ENCODE measurements at places on chromosomes 16 and 17.

DNA sequence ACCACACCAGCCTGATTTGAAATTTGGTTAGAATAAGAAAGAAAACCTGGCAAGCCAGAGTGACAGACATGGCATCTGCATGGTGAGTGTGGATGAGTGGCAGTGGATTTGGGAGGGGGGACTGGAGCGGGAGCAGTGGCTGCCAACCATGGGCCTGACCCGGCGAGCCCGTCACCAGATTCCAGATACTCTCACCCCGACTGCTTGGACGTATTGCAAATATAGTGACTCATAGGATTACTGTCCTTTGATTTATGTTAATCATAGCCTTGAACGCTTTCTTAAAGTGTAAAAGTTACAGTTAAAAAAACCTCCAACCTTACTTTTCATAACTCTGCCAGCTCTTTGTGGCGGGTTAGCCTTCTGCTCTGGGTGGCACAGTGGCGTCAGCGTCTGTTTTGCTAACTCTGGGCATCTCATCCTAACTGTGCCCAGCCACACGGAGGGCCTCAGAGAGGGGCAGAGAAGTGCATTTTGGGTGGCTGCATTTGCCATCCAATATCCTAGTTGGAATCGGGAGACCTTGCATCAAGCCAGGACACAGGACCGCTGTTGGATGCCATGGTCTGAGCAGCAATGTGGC, 26.8 kb upstream of the FOXK2 start:
- no peak for DNase-seq

DNA sequence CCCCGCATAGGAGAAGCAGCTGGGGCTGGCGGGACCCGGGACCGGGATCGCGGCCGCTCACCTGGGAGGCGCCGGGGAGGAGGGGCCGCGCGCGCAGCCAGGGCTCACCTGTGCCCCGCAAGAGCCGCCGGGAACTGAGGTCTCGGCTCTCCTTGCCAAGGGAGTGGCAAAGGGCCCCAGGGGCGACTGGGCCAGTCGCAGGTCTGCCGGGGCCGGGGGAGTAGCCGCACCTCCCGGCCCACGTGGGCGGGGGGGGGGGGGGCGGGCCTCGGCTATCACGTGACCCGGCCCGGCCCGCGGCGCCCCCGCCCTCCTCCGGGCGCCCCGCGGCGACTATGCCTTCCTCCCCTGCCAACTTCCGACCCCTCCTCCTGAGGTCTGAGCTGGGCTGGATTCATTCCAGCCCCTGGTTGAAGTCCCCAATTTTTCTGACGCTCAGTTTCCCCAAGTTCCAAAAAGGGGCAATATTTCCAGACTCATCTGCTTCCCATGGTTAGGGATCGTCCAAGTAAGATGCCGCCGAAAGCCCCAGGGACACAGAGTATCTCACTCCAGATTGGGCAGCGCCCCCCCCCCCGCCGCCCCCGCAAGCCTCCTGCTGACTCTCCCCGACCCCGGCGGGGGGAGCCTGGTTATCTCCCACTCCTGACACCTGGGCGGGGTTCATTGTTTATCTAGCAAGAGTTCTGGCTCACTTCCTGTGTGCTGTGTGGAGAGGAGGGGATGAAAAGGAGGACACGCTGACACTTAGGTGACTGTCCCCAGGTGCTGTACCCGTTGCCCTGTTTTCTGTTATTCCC, at the start of gene TMC6:
TMC6 (minus strand) TSS at position 205 of the 800 bp plus-strand sequence. CDS start 1,923 bp downstream, outside the sequence.
- DNase-seq, result peak; percentile 89

- peak; percentile 71 for DNase-seq
Measured at GRCh38 chr17:32551186-32551955, 64.6 kb downstream of the CDK5R1 start.

GRCh38 chr16:89748921-89749320, 27.6 kb downstream of the ZNF276 start:
- no peak for DNase-seq

DNA sequence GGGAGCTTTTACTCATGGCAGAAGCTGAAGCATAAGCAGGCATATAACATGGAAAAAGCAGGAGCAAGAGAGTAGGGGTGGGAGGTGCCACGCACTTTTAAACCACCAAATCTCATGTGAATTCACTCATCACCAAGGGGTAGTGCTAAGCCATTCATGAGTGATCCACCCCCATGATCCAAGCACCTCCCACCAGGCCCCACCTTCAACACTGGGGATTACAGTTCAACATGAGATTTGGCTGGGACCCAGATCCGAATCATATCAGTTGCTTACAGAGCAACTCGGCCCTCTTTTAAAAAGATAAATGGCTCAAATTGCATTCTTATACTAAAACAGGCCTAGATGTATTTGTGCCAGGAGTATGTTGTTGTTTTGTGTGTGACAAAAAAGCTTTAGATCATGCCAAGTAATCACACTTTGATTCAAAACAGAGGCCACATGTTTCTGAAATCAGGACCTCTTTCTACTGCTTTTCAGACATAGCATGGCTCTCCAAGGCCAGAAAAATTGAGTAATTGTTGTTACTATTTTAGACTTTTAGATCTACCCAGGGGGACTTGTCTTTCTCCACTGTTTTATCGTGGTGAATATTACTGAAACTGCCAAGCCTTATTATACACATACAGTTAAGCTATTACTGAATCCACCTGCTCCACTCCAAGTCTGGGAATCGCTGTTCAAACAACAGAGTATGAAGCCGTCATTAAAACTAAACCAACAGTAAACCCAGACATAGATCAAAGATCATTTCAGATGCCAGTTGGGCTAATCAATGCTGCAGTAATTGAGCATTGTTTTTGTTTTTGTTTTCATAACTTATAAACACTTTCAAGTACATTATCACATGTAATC, 163.3 kb downstream of the KCNJ2 start:
- no peak for DNase-seq

DNA sequence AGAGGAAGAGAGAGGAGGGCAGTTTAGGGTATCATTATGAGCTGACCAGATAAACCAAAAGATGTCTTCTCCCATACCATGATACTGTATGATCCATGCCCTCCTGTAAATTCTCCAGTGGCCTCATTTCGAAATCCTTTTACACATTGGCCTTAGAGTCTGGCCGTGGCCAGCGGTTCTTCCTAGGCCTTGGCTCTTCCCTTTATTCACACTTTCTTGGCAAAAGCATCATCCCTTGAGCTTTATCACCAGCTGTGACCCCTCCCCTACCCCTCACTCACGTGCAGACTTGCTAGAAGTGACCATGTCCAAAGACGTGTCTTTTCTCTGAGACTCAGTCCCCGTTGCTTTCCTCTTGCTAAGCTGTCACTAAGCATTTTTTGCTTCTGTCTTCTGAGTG, 22.8 kb downstream of the KATNIP start:
- no peak for DNase-seq

DNA sequence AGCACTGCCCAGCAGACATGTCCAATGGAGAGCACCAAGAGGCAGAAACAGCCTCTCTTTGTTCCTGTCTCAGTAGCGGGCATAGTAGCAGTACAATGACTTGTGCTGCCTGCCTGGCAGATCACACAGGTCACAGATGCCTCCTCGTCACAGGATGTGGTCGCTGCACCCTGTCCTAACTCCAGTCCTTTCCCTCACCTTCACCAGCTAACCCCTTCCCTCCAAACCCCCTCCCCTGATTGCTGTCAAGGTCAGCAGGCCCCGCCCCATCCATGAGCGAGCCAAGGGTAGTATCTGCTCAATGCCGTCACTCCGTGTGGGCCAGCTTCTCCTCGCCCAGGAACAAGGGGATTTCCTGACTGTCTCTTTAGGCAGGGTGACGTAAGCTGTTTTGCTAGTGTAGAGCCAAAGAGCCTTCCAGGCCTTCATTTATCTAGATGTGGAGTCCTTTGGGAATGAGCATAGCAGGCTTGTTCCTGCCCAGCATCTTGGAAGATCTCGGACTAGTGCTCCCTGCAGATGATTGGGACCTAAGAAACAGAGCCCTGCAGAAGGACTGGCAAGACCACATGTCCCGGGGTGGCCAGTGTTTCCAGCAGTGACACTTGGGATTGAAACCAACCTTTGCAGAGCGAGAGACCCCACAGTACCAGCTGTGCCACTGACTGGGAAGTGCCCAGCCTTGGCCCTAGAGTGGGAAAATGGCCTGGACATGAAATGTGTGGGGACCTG, 75.9 kb upstream of the TNRC6C start:
- DNase-seq, result peak; percentile 79

DNA sequence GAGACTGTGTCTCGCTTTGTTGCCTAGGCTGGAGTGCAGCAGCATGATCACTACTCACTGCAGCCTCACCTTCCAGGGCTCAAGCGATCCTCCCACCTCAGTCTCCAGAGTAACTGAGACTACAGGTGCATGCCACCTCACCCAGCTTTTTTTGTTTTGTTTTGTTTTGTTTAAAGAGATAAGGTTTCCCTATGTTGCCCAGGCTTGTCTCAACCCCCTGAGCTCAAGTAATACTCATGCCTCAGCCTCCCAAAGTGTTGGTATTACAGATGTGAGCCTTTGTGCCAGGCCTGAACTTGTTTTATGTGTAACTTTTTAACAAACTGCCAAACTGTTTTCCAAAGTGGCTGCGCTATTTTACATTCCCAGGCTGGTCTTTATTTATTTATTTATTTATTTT, 41.8 kb upstream of the NUDT7 start:
- DNase-seq, result no peak

DNA sequence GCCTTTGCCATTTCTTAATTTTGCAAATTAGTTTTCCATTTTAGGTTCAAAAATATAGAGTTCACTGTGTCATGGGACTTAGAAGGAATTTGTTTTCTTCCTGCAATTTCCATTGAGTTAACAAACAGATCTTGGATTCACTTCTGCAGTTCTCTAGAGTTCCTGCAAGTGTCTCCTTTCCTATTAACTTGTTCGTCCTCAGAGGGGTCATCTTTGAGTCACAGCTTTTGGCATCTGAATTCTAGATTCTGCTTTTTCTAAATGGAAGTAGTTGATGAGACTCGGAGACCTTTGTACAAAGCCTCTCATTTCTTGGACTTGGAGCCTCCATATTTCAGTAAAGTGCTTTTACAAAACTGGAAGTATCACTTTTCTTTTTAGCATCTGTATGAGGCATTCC, 323.3 kb downstream of the BCAS3 start:
- DNase-seq, result no peak

GRCh38 chr17:7864995-7865650, 7.3 kb downstream of the CYB5D1 start:
- DNase-seq, result no peak

DNA sequence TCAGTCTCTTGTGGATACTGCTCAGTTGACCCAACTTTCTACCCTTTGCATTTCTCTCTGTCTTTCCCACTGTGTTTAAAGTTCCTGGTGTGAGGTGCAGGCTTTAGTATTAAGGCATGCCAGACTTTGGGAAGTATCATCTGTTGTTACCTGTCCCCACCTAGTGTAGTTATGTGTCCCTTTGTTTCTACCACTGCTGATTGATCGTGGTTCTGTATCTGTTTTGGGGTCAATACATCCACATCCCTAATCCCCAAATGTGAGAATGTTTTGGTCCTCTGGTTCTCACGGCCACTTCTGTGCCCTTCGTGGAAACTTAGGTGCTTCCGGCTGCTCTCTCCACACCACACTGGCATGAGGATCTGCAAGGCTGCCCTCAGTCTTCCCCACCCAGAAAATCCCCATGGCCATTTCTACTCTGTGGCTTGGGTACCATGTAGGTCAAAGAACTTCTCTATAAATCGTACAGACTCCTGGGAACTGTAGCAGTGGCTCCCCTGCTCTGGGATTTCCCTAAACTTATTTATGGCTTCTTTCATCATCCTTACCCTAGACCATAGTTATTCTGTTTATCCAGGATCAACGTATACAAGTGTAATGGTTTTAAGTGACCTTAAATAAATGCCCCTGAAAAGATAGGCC, 443.2 kb downstream of the XYLT1 start:
- DNase-seq, result no peak

DNA sequence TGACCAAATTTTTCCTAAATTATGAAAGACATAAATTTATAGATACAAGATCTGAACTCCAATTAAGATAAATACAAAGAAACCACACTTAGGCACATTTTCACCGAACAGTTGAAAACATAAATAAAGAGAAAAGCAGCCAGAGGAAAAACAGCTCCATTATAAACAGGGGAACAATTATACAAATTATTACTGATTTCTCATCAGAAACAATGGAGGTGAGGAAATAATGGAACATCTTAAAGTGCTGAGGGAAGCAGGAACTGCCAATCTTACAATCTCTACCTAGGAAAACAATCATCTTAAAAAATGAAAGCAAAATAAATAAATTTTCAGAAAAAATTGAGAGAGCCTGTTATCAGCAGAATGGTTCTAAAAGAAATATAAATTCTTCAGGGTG, 234.4 kb upstream of the PMFBP1 start:
- DNase-seq, result no peak

- no peak for DNase-seq
Measured at GRCh38 chr16:73794994-73795393, 501.6 kb upstream of the PSMD7 start.

Measured in GM10248 (cell line).